SK-N-DZ (cell line): ENCODE measurements at places on chromosomes 2 and 18.
A peak's percentile ranks its signal among the peaks of the same experiment; 100 is the strongest.

DNA sequence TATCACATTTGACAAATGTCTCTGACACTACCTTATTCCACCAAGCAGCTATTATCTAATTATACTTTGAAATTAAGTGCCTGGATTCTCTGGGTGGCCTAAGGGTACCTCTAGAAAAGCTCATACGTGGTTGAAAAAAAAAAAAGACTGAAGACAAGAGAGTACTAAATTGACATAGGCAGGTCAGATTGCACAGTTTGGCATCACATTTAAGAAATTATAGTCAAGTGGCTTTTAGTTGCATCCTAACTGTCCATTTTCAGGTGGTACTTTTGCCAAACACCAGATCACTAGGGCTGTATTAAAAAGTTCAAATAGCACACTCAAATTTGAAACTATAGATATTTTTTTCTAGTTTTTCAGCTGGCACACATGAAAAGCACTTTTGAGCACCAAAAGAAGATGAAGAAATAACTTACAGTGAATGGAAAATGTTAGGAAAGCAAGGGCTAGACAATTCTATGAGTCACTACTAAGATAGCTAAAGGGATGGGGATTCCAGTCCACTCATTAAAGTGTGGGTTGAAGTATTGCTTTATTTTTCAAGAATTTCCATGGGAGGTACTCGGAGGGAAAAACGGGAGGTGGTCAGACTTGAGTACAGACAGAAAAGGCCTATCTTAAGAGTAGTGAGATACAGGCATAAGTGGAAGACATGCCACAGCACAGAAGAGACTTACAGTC lies 106.5 kb upstream of the COL5A2 start:
- DNase-seq: peak; percentile 8

DNA sequence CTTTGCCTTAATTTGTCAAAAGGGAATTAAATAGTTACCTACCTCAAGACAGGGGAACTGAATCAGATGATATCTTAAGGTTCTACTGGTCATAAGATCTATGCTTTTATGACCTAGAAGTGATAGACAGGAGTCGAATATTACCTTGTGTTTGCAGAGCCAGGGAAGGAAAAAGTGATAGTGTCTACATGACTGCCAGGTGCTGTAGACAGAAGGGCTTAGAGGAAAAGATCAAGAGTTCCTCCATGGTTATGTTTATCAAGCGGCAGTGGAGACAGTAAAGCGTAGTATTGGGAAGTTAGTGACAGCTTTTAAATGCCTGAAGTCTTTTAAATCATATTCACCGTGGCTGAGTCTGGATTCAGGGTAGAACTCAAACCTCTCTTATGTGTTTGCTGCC lies 11.9 kb downstream of the CRIM1 start:
- DNase-seq: no peak

GRCh38 chr2:2933426-2933825 lies 444.2 kb downstream of the EIPR1 start:
- DNase-seq: peak; percentile 85

- DNase-seq: no peak
These were observed 215.9 kb downstream of the TMEM247 start for GRCh38 chr2:46695283-46695682.

- DNase-seq: no peak
These were observed 230.6 kb upstream of the ID2 start for GRCh38 chr2:8451273-8451672.

- no peak for DNase-seq
These were observed 121.8 kb downstream of the PLB1 start for GRCh38 chr2:28617502-28618184.

DNA sequence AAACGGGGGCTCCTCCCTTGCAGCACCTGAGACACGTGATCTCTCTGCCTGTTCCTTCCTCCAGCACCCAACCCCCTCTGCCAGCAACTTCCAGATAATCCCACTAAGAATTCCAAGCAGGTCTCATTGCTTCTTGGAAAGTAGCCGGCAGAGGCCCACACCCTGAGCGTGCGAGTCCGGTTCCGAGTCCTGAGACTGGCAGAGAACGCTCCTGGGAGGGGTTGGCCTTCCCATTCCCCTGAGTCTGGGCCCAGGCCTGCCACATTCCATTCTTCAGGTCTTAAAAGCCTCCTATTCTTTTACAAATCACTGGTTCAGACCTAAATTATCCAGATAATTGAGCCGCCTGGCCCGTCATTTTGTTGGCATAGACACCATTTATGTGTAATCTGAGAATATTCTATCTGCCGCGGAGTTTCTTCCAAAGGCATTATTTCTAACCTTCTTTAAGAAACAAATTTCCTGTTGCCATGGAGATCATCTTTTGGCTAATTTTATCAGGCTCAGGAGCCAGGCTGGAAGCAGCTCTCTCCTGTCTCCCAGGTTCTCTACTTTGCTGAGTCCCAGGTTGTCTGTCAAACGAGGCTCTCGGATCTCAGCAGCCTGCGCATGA lies 165.4 kb downstream of the MYCN start:
- no peak for DNase-seq

- DNase-seq: no peak
These were observed 408.8 kb downstream of the HRH4 start for GRCh38 chr18:24869285-24869684.

DNA sequence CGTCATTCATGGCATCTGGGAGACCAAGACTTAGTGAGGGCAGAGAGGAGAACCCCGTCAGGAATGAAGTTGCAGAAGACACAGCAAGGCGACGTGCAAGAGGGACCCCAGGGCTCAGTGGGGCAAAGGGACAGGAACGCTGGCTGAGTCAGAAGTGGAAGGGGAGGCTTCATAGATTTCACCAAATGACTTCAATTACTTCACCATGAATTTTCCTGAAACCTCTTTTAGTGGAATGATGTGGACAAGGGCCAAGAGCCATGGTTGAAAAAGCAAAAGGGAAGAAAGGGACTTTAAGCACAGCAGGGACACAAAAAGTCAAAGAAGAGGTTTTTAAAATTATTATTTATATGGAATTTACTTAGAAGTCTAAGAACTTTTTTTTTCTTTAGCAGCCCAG lies 141.6 kb upstream of the PID1 start:
- DNase-seq: no peak

- DNase-seq: no peak
These were observed 44.9 kb downstream of the DYSF start for GRCh38 chr2:71498261-71498701.

GRCh38 chr2:146438246-146438645 lies 1406.6 kb upstream of the ACVR2A start:
- DNase-seq: no peak

GRCh38 chr2:215918901-215919599 lies 94.3 kb downstream of the MREG start:
- DNase-seq: no peak

GRCh38 chr2:75033516-75033915 lies 75.1 kb downstream of the POLE4 start:
- DNase-seq: no peak

DNA sequence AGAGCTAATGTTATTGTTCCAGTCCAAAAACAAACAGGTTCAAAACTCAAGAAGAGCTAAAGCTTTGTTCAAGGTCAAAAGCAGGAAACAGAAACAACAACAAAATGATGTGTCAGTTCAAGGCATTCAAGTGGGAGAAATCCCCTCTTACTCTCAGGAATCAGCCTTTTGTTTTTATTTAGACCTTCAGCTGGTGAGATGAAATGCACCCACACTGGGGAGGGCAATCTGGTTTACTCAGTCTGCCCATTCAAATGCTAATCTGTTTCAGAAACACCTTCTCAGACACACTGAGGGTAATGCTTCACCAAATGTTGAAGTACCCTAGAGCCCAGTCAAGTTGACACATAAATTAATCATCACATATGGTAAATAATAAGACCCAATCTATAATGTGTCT lies 150.6 kb downstream of the TMX3 start:
- DNase-seq: no peak

DNA sequence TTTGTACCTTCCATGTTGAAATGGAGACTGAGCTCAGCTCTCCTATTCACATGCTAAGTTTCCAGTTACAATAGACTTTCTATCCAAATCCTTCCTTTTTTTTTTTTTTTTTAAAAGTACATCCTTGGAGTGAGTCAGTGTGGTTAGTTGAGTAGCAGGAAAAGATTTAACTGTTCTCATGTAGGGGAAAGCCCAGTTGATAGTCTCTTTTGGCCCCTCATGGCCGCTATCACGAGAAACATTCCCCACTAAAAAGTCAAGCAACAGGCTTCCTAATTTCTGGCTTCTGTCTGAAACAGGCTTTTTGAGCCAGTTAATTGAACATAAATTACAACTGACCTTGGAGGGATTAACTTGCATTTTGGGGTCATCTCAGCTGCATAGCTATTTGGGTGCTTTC lies 161.3 kb downstream of the MEIS1 start:
- no peak for DNase-seq

DNA sequence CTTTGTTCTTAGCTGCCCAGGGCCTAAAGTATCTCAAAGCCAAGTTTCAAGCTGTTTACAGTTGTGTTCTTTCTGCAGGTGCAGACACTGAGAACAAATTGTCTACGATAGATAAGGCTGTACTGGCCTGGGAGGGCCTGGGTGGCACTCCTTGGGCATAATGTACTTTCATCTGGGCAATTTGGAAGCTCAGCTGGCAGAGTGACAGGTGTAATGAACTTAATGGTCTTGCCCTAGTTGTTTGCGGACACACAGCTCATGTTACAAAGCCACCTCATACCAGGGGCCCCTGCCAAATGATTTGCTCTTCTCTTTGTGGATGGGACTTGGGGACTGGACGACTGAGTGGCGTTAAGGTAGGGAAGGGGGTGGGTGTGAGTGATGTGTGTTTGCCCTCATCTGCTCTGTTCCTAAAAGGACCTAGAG lies 4.3 kb downstream of the LDLRAD4 start:
- peak; percentile 29 for DNase-seq

DNA sequence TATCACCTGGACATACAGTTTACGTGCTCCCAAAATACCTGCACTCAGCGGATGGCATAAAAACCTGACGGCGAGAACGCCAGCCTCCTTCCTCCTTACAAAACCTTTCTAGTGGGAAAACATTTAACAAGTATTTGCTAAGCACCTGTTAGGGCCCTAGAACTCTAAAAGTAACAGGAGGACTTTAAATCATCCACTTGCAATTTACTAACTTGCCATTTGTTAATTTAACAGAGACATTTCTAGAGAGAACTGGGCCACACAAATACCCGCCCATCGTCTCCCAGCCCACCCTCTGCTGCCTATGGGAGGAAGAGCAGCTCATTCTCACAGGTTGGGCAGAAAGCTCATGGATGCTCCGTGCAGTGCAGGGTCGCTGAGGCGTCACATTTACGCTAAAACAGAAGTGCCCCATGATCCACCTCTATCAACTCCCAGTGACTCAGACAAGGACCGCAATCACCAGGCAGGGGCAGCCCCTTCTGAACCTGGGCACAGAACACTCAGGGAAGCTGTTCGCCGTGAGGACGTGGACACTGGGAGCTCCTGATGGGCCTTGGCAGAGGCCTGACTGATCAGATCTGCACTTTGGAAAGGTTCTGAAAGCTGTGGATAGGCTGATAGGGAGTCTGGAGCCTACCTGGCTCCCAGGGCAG lies 106.9 kb downstream of the HDAC4 start:
- no peak for DNase-seq

DNA sequence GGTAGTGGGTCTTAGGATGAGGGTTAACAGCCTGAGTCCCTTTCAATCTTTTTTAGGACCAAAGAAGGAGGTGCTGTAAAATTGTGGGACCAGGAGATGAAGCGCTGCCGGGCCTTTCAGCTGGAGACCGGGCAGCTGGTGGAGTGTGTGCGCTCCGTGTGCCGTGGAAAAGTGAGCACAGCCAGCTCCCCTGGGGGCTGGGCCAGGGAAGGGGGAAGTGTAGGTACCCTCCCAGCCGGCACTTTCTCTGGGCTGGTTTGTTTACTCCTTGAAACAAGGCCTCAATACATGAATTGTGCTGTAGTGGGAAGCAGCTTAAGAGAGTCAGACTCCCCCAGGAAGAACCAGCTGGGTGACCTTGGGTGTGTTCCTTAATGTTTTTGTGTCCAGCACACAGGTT lies 90.1 kb downstream of the RTN4 start:
- DNase-seq: no peak

DNA sequence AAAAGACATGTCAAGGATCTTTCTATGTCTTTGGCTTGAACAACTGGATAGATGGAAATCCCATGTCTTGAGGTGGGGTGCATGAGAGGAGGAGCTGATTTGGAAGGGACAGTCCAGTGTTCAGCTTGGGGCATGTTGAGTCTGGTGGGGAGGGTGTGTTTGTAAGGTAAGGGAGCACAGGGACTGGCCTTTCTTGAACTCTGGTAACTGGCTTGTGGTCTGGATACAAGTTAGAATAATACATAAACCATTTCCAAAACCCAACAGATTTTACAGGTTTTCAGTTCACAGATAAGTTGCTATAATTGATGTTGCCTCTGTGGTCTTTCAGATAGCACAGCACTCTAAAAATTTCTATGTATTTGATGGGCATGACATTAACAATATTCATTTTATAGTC lies 24.2 kb downstream of the RHBDD1 start:
- no peak for DNase-seq

- no peak for DNase-seq
These were observed 859 bp upstream of the COLEC12 start for GRCh38 chr18:501406-501714.

GRCh38 chr2:197827618-197828017 lies 23.2 kb downstream of the PLCL1 start:
- DNase-seq: no peak

DNA sequence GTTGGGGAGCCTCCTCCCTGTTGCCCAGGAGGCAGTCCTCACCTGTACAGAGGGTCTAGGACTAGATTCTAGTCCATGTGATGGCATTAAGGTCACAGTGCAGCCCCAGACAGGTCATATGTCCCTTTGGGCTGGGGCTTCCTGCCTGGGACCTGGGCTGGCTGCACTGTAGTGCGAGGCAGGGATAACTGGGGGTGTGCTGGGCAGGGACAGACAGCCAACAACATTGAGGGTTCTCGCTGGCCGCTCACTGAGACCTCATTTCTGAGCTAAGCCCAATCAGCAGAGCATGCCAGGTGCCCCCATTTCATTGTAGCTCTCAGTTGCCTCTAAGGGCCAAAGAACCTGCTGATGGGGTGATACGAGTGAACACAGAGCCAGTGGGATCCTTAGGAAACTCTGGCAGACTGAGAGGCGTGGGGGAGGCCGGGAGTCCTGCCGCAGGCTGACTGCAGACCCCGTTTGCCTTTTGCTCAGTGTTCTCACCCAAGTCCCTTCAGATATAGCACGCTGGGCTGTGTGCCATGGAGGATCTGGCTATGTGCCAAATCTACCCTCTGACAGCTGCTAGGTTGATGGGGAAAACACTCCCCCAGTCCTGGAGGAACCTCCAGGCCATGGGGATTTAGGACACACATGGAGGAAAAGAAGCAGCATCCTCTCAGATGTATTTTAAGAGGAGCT lies 51.9 kb downstream of the DYSF start:
- DNase-seq: no peak

GRCh38 chr2:151475071-151475470 lies 65.4 kb downstream of the RIF1 start:
- DNase-seq: no peak

GRCh38 chr2:34848132-34848531 lies 1249.0 kb upstream of the FAM98A start:
- DNase-seq: no peak

GRCh38 chr2:11330457-11331142 lies 13.8 kb downstream of the ROCK2 start:
- no peak for DNase-seq
